ENCODE measurements at places on chromosomes 1 and 21.

DNA sequence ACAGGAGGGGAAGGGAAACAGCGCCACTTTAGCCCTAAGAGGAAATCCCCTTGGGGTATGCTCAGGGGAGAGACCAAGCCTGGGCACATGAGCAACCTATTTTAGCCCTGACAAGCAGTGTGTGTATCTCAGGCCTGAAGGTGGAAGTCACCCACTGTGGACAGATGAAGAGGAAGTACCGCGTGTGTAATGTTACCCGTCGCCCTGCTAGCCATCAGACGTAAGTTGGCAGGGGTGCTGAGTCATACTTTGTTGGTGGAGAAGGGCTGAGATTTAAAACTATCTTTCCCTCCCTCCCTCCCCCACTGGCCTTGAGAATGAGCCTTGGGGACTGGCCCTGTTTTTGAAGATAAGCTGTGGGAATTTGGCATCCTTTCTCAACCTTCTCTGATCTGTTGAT lies 11.2 kb downstream of the AGO1 start:
- DNase-seq: peak; percentile 5

- DNase-seq: peak; percentile 13
These were observed 205.5 kb downstream of the PTBP2 start for GRCh38 chr1:96927125-96927524.

DNA sequence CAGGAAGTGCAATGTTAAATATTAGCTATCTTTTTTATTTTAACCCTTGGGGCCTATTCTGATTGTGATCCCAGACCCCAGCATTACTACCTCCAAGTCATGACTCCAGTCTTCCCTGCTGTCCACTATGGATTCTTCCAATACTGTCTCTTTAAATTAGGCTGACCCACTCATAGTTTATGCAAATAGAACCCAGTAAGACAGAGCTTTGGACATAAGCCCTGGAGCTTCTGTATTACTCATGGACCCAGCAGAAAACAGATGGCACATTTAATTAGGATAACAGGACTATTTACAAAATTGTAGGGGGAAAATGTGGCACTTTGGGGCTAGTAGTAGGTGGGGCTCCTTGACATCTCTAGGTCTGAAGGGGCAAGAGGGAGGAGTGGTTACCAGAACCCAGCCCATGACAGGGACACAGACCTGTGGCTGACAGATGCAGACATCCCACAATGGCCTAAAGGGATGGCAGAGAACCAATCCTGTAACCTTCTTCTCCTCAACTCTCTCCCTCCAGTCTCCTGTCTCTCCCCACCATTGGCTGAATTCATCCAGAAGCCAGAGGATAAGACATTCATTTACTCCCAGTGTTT lies 233.5 kb downstream of the OMA1 start:
- DNase-seq: no peak

GRCh38 chr1:64901663-64902062 lies 64.7 kb downstream of the JAK1 start:
- DNase-seq: no peak

GRCh38 chr1:241130881-241131280 lies 226.1 kb downstream of the RGS7 start:
- DNase-seq: no peak

- no peak for DNase-seq
These were observed 19.8 kb downstream of the ERRFI1 start for GRCh38 chr1:8006037-8006963.

DNA sequence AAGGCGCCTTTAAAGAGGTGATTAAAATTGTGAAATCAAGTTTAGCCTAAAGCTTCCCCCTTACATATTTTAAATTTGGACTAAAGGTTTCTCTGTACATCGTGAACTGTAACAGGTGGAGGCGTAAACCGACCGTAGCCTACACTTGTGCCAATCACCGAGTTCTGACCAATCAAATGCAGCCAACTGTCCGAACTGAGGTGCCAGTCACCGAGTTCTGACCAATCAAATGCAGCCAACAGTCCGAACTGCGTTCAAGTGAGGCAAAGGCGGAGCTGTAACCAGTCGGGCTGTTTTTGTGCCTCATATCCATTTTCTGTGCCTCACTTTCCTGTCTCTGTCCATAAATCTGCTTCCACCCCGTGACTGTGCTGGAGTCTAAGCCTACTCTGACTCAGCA lies 7.4 kb downstream of the TFF1 start:
- no peak for DNase-seq

DNA sequence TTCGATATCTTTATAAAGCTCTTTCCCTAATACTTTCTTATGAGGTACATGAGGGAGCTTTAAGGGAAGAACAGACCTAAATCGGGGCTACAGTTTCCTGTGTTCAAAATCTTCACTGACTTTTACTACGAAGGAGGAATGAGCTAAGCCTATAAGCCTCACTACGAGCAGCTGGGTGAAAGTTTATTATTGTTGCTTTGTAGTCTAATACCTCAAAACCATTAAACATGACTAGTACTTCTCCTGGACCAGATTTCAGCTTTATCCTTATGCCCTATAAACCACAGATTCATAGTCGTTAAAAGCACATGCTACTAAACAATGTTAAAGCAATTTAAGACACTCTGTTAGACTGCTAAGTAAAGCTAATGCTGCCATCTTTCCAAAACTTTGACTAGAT lies 30.2 kb downstream of the NDC1 start:
- DNase-seq: no peak

DNA sequence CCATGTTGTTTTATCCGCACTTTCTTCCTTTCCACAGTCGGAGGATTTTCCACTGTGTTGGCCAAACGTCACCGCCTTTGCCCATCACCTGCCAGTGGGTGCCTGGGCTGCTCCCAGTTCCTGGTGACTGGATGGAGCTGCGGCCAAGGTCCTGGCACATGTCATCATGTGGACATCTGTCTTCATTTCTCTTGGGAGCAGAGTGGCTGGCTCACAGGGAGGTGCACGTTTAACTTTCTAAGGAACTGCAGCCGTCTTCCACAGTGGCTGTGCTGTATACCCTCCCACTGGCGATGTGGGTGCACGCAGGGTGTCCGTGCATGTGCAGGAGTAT lies 19.5 kb upstream of the RNF223 start:
- no peak for DNase-seq

DNA sequence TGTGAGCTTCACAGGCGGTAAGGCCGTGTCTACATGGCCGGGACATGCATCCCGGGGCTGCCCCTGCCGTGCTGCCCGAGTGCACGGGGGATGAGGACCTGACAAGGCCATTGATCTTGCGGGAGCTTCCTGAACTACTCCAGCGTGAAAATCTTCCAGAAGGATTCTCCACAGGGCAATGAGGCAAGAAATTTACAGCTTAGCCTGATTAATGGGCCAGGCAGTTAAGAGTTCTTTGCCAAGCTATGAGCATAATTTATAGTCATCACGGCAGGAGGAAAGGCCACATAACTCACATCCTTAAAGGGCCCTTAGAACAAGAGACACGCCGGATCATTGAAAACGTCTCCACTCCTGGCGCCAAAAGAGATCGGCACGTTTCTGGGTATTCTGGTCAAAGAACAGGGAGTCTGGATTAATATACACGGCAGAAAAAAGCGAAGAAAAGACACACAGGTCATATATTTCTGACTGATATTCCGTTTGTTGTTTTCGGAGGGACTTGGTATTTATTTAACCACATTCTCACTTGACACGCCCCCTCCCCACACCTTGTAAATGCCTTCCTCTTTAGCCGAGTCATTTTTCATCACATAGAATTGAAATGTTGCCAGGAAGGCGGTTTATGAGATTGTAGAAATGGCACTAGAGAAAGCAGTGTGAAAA lies 180.5 kb downstream of the DYRK1A start:
- DNase-seq: no peak

GRCh38 chr1:96649301-96649700 lies 72.3 kb upstream of the PTBP2 start:
- no peak for DNase-seq

DNA sequence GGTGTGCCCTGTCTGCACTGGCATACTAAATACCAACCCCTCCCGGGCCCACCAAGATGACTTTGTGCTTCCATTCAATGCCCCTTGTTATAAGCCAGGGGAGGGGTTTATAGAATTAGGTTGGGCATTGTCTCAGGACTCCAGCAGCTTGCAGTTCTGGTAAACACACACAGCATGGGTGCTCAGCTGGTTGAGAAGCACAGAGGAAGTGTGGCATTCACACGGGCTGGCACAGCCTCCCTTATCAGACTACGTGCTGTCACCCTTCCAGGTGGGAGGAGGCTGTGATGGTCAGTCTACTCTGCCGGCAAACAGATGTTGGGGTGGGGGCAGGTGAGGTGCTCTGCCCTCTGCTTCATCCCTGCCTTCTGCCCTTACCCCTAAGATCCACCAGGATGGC lies 15.0 kb upstream of the SLC6A17 start:
- DNase-seq: no peak

- DNase-seq: no peak
These were observed 1.9 kb upstream of the GPR153 start for GRCh38 chr1:6262555-6263420.

- no peak for DNase-seq
These were observed 120.6 kb upstream of the RAVER2 start for GRCh38 chr1:64624218-64624713.

DNA sequence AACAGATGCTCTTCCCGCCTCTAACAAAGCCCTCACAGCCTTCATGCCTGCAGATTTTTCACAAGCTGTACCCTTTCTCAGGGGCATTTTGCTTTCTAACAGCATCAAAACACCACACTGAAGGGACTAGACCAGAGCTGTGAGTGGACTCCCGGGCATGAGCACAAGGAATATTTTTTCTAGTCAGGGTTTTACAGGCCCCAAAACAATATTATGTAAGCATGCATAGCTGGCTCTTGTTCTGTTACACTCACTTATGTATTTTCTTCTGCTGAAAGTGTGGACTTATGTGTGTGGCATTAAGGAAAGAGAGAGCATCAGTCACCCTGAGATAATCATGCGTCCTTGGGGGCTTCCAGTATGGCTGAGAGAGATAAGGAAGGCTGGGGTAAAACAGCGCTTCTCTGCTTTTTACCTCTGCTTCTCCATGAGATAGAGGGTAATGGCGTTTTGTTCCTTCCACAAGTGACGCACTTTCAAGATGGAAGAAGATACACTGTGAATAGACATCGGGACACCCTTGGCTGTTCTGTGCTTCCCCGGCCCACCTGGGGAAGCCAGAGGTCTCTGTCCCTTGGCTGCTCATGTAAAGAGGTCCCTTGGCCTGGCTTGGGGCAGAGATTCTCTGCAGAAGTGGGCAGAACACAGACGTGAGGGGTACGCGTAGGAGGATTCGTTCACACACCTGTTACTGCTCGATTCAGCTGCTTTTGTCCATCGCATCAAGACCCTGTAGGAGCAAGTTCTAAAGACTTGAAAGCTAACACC lies 266.7 kb upstream of the RAB4A start:
- no peak for DNase-seq

DNA sequence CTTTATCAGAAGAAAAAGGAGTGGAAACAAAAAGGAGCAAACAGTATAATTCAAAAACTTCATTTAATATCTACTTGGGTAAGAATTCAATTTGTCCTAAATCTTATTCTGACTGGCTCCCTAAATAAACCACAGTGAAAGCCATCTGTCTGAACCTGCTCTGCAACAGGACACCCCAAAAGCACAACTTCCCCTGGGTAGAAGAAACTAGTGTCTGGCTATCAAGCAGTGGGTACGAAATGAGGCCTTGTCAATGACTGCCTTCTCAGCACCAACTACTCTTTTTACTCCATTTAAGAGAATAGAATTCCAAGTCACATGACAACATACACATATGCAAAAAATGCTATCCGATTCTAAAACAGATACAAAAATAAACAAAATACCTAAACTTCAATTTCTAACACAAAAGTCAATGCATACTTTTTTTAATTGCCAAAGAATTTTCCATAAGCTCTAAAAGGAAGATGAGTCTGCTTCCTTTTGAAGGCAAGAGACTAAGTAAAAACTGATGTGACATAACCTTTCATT lies 206.8 kb downstream of the SLC45A1 start:
- no peak for DNase-seq

Measured in activated CD4-positive, alpha-beta T cell treated with anti-CD3 and anti-CD28 coated beads, Interleukin-2, amount 50 U/mL, for 16 hours (primary cell).